ENCODE measurements at places on chromosomes 3 and 15. TPM values are rescaled to one million over a fixed set of nuclear protein-coding genes. Genes with fewer than 3 reads are reported as not detected.

Gene KLF15
- total RNA-seq = 0.26 TPM

Gene ADGRG7
- total RNA-seq = 51.3 TPM

Gene ITIH4
- not detected for total RNA-seq

Gene ACTRT3
- 4.3 TPM for total RNA-seq

Gene HRH1
- total RNA-seq = 5.5 TPM

Gene EIF4E3
- 2.9 TPM for total RNA-seq

Gene CCRL2
- not detected for total RNA-seq

Gene KBTBD13
- not detected for total RNA-seq

Gene ATP13A5
- total RNA-seq = not detected

Gene SAMMSON
- total RNA-seq = not detected

Gene TMEM115
- total RNA-seq = 18.7 TPM

Gene SLC4A7
- total RNA-seq = 54.7 TPM

Gene CACNA2D2
- not detected for total RNA-seq

Gene WHAMM
- 6.2 TPM for total RNA-seq

Gene ST6GAL1
- 5.6 TPM for total RNA-seq

Gene GHSR
- total RNA-seq = not detected

Gene IREB2
- 13.2 TPM for total RNA-seq

Gene PLSCR2
- total RNA-seq = not detected

Gene SERF2
- 1,334 TPM for total RNA-seq

Gene SEC11A
- 550 TPM for total RNA-seq

Gene CDHR4
- total RNA-seq = 0.10 TPM

Gene CPEB1
- total RNA-seq = 32.7 TPM

Gene ACTC1
- total RNA-seq = not detected

Gene EXOG
- 5.0 TPM for total RNA-seq

Gene TMEM40
- not detected for total RNA-seq

Gene AMT
- 1.2 TPM for total RNA-seq

Gene WNT5A
- 21.7 TPM for total RNA-seq

Gene KCNMB2
- not detected for total RNA-seq

Gene CLDN18
- total RNA-seq = not detected

Gene CSTA
- 1.7 TPM for total RNA-seq

Gene GPR87
- total RNA-seq = 0.23 TPM

Gene HTR3E
- not detected for total RNA-seq

Gene DAZL
- not detected for total RNA-seq

Gene BCL2A1
- total RNA-seq = not detected

Gene C3orf22
- total RNA-seq = not detected

Gene ILDR1
- total RNA-seq = not detected

Gene AADACL2
- total RNA-seq = not detected

Gene TIGIT
- not detected for total RNA-seq

Gene ZPLD1
- not detected for total RNA-seq

Gene AGBL1
- not detected for total RNA-seq

Gene KNG1
- not detected for total RNA-seq

Gene MINAR1
- 0.52 TPM for total RNA-seq

Gene CHP1
- total RNA-seq = 65.9 TPM

Gene IL17RB
- 2.4 TPM for total RNA-seq

Gene GOLGA8Q
- not detected for total RNA-seq

Gene HCLS1
- not detected for total RNA-seq

Gene ANKUB1
- not detected for total RNA-seq

Gene LRRC49
- total RNA-seq = 8.3 TPM

Gene SUCNR1
- total RNA-seq = not detected

Gene PPP2R3A
- total RNA-seq = 10.3 TPM

Gene DPPA2
- total RNA-seq = not detected

Gene SLC6A1
- not detected for total RNA-seq

Gene PTH1R
- total RNA-seq = not detected

All from MG63 (cell line).